ENCODE measurements at places on chromosomes 16 and 17.
A peak's percentile ranks its signal among the peaks of the same experiment; 100 is the strongest.

DNA sequence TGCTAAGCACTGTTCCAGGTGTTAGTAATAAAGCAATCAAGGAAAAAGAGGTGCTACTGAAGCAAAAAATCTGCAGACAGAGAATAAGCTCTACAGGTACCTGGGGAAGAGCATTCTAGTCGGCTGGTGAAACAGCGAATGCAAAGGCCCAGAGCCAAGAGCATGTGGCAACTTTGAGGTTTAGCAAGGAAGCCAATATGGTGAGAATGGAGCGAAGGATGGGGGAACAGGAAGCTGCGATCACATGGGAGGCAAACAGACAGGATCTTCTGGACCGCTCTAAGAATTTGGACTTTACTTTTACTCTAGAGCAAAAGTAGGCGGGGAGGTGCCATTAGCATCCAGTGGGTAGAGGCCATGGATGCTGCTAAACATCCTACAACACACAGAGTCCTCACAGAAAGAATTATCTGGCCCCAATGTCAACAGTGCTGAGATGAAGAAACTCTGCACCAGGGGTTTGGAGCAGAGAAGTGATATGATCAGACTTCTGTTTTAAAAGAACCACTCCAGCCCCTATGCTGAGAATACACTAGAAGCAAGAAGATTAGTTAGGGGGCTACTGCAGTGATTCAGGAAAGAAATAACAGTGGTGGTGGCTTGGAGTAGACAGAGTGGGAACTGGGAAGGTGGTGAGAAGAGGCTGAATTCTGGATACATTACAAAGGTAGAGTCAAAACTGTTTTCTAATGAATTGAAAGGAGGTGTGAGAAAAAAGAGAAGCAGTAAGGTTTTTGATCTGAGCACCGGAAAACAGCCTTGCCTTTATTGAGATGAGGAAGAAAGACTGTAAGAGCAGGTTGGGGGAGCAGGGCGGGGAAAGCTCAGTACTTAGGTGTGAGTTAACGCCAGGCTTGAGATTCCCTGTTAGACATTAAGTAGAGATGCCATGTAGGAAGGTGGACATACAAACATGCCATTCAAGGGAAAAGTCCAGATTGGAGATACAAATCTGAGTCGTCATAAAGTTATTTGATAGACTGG is 11.0 kb downstream of the EFTUD2 start:
- peak; percentile 35 for DNase-seq

GRCh38 chr17:72158895-72159885 is 38.4 kb downstream of the SOX9 start:
- no peak for DNase-seq

DNA sequence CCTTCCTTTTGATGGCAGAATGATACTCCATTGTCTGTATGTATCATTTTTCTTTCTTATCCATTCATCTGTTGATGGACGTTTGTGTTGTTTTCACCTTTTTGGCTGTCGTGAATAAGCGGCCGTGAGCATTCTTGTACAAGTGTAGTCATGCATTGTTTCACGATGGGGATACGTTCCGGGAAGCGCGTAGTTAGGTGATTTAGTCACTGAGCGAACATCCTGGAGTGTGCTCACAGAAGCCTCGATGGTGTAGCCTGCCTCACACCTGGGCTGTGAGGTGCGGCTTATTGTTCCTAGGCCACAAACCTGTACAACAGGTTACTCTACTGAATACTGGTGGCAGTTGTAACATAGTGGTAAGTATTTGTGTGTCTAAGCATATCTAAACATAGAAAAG is 136.5 kb downstream of the CMIP start:
- no peak for DNase-seq

DNA sequence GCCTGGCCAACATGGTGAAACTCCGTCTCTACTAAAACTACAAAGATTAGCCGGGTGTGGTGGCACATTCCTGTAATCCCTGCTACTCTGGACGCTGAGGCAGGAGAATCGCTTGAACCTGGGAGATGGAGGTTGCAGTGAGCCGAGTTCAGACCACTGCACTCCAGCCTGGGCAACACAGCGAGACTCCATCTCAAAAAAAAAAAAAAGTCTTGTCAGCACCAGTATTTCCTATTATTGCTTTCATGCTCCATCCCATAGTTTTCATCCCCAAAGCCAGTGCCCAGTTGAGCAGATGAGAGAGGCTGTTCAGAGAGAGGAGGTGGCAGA is 58.4 kb downstream of the WDR45B start:
- DNase-seq, result no peak

- DNase-seq, result no peak
These were observed 64.6 kb downstream of the MAP2K4 start for GRCh38 chr17:12085076-12085949.

DNA sequence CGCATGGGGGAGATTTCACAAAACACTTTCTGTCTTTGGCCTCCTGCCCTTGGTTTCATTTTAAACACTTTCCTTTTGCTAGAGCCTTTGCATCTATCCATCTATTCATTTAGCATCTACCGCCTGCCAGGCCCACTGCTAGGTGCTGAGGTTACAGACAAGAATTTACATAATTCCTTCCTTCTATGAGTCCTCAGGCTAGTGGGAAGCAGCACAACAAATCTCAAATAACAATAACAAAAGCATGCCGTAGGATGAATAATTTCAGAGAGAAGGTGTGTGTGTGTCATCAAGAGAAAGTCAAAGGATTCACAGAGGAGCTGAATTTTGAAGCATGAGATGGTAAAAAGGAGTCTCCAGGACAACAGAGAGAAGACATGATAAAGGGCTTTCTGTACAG is 6.1 kb upstream of the SLC46A1 start:
- DNase-seq, result no peak

DNA sequence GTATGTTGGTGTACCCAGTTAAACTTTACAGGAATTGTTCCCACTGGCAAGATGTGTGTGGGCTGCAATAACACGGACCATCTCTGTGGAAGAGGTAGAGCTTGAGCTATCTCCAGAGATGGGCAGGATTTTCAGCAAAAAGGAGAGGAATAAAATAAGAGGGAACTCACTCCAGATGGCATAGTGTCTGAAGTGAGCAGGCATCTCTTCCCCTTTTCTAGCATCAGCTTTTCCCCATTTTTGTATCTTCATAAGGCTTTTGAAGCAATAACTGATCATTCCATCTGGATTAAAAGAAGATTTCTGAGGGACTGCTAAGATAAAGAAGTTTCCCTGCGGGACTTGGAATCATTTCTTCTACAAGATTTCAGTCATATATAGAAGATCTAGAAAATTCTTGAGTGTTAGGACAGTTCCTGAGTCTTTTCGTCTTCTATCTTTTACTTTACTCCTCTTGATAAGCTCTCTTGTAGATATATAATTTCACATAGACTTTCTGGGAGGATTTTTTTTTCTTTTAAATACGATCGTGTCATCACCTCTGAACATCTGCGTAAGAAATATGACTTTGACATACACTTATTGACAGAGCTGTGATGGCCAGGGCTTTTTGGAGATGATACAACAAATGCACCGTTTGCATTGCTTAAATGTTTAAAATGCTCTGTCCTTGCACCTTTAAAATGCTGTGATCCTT is 2.1 kb downstream of the CPD start:
- DNase-seq, result no peak

GRCh38 chr16:87206646-87207451 is 110.3 kb downstream of the C16orf95 start:
- DNase-seq, result no peak

GRCh38 chr17:17183744-17184143 is 22.4 kb downstream of the PLD6 start:
- no peak for DNase-seq

All from CD4-positive, alpha-beta T cell (primary cell).